CD4-positive, alpha-beta memory T cell (primary cell): ENCODE measurements at places on chromosomes 16 and 17.

GRCh38 chr16:25260416-25260815 is 2.8 kb upstream of the ZKSCAN2 start:
- H3K4me1 ChIP-seq: peaks cover 50% of the 10 kb centered on the region
- no peak overlapping the region for H3K4me3 ChIP-seq
- no peaks in the 10 kb centered on the region for H3K36me3 ChIP-seq
- no peak for DNase-seq
- H3K27ac ChIP-seq: no peak overlapping the region
- H3K27me3 ChIP-seq: no peaks in the 10 kb centered on the region

- no peak overlapping the region for H3K27ac ChIP-seq
- H3K27me3 ChIP-seq: no peaks in the 10 kb centered on the region
- H3K36me3 ChIP-seq: no peaks in the 10 kb centered on the region
- H3K4me3 ChIP-seq: no peak overlapping the region
Observed at GRCh38 chr17:2312736-2313135, 9.0 kb downstream of the SRR start.

DNA sequence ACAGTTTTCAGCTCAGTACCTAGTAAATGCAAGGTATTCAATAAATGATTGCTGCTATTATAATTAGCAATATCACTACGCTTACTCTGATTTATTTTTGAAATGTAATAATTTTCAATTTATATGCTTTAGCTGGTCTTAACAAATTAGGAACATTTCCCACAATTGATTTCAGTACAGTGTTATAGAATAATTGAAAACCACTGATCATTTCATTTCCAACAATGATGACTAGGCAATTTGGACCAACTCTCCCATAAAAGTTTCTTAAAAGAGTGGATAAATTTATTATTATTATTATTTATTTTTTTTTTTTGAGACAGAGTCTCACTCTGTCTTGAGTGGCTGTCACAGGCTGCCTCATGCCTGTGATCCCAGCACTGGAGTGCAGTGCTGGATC is 41.1 kb downstream of the VMP1 start:
- H3K27me3 ChIP-seq: no peaks in the 10 kb centered on the region
- H3K4me1 ChIP-seq: peaks cover 12% of the 10 kb centered on the region
- H3K36me3 ChIP-seq: no peaks in the 10 kb centered on the region
- no peak for DNase-seq

DNA sequence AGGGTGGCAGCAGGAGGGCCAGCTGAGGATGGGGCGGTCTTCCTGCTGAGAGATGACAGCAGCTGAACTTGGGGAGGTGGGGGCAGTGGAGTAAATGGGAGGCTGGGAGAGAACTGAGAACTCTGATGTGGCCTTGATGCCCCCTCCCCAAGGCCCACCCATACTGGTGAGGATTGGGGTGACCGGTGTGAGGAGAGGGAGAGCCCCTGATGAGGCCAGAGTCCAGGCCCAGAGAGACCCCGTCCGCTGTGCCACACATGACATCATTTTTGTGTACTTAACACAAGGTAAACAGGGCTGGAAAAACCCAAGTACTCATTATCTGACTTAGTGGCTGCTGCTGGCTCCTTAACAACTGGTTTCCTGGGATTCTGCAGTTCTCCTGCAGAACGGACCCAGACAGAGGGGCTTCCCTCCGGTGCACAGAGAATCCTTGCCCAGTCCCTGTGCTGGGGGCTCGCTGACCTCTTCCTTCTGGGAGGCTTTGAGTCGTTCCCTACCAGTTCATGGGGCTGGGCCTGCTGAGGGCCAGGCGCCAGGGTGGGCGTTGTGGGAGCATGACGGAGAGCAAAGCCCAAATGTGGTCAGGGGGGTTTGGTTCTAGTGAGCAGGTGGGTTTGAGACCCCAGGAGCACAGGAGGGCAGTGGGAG is 207.6 kb downstream of the RAB11FIP4 start:
- DNase-seq: no peak
- no peak overlapping the region for H3K4me3 ChIP-seq
- H3K27me3 ChIP-seq: no peaks in the 10 kb centered on the region
- no peak overlapping the region for H3K27ac ChIP-seq

- no peak overlapping the region for H3K27ac ChIP-seq
- H3K36me3 ChIP-seq: no peaks in the 10 kb centered on the region
- peaks cover 10% of the 10 kb centered on the region for H3K27me3 ChIP-seq
- DNase-seq: no peak
- no peaks in the 10 kb centered on the region for H3K4me1 ChIP-seq
Observed at GRCh38 chr17:6893382-6894205, 62.1 kb upstream of the TEKT1 start.

DNA sequence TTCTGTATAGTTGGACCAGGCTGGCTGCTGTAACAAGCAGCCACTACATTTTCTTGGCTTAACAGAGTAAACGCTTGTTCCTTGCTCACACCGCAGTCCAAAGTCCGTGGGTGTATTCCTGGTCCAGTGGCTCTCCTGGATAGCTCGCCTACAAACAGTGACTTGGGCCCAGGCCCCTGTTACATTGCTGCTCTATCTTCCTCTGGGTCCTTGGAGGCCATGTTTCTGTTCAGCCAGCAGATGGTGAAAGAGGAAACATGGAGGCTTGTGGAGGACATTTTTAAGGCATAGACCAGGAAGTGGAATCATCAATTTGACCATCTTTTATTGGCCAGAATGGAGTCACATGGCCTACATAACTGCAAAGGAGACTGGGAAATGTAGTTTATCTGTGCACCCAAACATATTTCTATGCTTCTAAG is 55.1 kb downstream of the ATP2C2 start:
- no peaks in the 10 kb centered on the region for H3K4me1 ChIP-seq
- no peaks in the 10 kb centered on the region for H3K27me3 ChIP-seq
- no peak overlapping the region for H3K4me3 ChIP-seq
- no peak for DNase-seq
- no peaks in the 10 kb centered on the region for H3K36me3 ChIP-seq

DNA sequence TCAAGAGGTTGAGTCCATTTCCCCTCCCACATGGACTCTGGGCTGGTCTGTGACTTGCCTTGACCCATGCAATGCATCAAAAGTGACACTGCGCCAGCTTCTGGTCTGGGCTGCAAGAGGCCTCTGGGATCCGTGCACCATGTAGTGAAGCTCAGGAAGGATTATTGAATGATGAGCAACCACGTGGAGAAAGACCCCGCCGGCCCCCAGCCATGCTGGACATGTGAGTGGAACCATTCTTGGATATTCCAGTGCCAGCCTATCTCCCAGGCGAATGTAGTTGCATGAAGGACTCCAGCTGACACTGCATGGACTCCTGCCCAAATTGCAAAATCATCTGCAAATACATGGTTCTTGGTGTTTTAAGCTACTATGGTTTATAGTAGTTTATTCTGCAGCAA is 7.6 kb upstream of the ALOX15B start:
- peaks cover 8% of the 10 kb centered on the region for H3K27me3 ChIP-seq
- H3K4me3 ChIP-seq: no peak overlapping the region
- H3K36me3 ChIP-seq: no peaks in the 10 kb centered on the region
- no peaks in the 10 kb centered on the region for H3K4me1 ChIP-seq
- DNase-seq: no peak
- no peak overlapping the region for H3K27ac ChIP-seq

GRCh38 chr17:76951375-76951905 is 83.2 kb downstream of the MGAT5B start:
- no peaks in the 10 kb centered on the region for H3K36me3 ChIP-seq
- no peak overlapping the region for H3K27ac ChIP-seq
- no peaks in the 10 kb centered on the region for H3K4me1 ChIP-seq
- no peak overlapping the region for H3K4me3 ChIP-seq
- DNase-seq: no peak
- no peaks in the 10 kb centered on the region for H3K27me3 ChIP-seq

DNA sequence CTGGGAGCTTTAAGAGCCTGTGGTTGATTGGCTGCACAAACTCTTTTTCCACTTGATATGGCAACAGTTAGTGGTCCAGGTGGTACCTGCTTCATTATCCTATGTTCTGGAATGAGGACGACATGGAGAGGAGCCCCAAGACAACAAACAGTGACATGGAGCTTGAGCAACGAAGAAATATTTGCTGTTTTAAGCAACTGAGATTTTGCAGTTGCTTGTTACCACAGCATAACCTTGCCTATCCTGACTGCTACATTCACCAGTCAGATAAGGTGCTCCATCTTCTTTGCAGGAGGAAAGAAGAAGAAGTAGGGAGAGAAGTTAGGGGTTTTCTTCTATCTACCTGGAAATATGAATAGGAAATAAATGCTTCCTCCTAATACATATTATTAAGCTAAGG is 7.5 kb upstream of the ODF4 start:
- peaks cover 5% of the 10 kb centered on the region for H3K27me3 ChIP-seq
- H3K36me3 ChIP-seq: no peaks in the 10 kb centered on the region
- no peak overlapping the region for H3K27ac ChIP-seq
- H3K4me3 ChIP-seq: no peak overlapping the region
- H3K4me1 ChIP-seq: peaks cover 3% of the 10 kb centered on the region
- DNase-seq: no peak

GRCh38 chr17:46045639-46046038 is 46.6 kb downstream of the STH start:
- no peak overlapping the region for H3K27ac ChIP-seq
- DNase-seq: no peak
- H3K4me1 ChIP-seq: no peaks in the 10 kb centered on the region
- peaks cover 59% of the 10 kb centered on the region for H3K36me3 ChIP-seq
- no peaks in the 10 kb centered on the region for H3K27me3 ChIP-seq

- no peaks in the 10 kb centered on the region for H3K4me1 ChIP-seq
- DNase-seq: no peak
- no peak within 1 kb of the TSS for H3K27ac ChIP-seq
- no peak within 1 kb of the TSS for H3K4me3 ChIP-seq
- H3K36me3 ChIP-seq: no peaks in the 10 kb centered on the region
- H3K27me3 ChIP-seq: no peaks in the 10 kb centered on the region
Observed at GRCh38 chr17:69060822-69061221, at the start of gene ABCA9. ABCA9 (minus strand) TSS chr17:69060927; CDS start chr17:69051126, 9,801 bp downstream.

DNA sequence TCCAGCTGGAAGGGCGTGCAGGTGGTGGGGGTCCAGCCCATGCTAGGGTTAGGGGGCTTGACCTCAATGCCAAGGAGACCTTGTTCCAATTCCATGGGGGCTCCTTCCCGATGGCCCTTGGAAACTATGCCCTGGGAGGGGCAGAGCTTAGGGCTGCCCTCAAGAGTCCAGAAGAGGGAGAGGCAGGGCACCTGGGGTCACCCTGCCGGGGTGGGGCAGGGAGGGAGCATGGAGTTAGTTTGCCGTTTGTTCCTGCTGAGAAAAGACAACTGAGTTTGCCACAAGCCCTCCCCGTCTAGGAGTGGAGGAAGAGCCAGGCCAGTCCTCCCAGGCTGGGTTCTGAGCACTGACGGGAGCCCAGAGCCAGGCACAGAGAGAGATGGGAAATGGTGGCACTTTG is 21.4 kb downstream of the MMP15 start:
- no peaks in the 10 kb centered on the region for H3K27me3 ChIP-seq
- no peaks in the 10 kb centered on the region for H3K4me1 ChIP-seq
- no peak overlapping the region for H3K4me3 ChIP-seq
- H3K36me3 ChIP-seq: no peaks in the 10 kb centered on the region
- no peak overlapping the region for H3K27ac ChIP-seq
- DNase-seq: no peak

DNA sequence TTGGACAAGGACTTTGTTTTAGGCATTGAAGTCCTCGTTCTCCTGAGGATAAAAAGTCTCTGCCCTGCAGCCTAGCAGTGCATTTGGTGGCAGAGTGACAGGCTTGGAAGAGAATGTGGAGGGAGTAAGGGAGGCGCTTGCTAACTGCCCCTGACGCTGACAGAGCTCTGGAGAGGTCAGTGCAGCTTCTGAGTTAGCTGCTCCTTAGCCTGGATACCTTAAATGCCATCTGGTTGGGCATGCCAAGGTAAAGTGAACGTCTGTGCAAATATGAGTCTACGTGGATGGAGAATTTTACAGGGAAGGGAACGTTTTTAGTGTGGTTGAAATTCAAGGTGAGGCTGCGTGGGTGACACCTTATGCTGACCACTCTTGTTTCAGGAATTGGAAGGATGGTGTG is 44.4 kb downstream of the SEC14L1 start:
- no peaks in the 10 kb centered on the region for H3K36me3 ChIP-seq
- no peak overlapping the region for H3K27ac ChIP-seq
- H3K4me1 ChIP-seq: peaks cover 60% of the 10 kb centered on the region
- H3K4me3 ChIP-seq: no peak overlapping the region
- no peaks in the 10 kb centered on the region for H3K27me3 ChIP-seq

- H3K36me3 ChIP-seq: no peaks in the 10 kb centered on the region
- no peak overlapping the region for H3K27ac ChIP-seq
- no peaks in the 10 kb centered on the region for H3K27me3 ChIP-seq
- H3K4me1 ChIP-seq: no peaks in the 10 kb centered on the region
Observed at GRCh38 chr16:49986351-49987124, 38.5 kb upstream of the CNEP1R1 start.

DNA sequence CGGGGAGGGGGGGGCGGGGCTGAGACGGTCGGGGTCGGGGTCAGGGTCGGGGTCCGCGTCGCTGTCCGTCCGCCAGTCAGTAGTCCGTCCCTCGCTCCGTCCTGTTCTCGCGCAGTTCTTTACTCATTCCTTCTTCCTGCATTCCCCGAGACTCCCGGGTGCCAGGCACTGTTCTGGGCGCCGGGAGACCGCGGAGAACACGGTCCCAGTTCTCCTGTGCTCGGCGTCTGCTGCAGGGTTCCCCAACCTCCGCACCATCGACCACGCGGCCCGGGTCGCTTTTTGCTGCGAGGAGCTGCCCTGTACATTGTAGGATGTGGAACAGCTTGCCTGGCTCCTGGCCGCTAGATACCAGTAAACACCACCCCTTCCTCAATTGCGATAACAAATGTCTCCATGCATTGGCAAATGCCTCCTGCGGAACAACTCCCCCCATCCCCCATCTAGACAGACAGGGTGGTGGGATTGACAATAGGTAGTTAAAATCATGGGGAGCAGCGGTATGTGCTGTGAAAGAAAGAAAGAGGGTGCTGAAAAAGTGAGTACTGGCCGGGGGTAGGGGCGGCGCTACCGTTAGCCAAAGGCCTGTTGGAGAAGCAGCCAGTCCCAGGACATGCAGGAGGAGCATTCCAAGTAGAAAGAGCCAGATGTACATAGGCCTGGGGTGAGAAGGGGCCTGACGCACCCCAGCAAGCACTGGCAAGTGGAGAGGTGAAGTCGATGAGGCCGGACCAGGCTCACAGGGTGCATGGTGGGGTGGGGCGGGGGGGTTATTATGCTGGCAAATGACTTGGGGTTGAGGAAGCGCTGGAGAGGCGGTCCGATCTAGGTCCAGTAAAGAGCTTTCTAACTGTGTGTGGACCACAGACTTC is 631 bp downstream of the TRAF7 start:
- H3K27me3 ChIP-seq: no peaks in the 10 kb centered on the region
- DNase-seq: no peak
- H3K4me3 ChIP-seq: peak overlapping the region; percentile 47

- H3K27me3 ChIP-seq: no peaks in the 10 kb centered on the region
- no peaks in the 10 kb centered on the region for H3K4me1 ChIP-seq
- H3K4me3 ChIP-seq: no peak overlapping the region
- H3K27ac ChIP-seq: no peak overlapping the region
Observed at GRCh38 chr17:48254896-48255295, 147.3 kb downstream of the SNX11 start.

GRCh38 chr17:4545217-4545951 is 9.8 kb downstream of the MYBBP1A start:
- H3K4me3 ChIP-seq: no peak overlapping the region
- H3K27ac ChIP-seq: no peak overlapping the region
